Kidney epithelial cell (primary cell): ENCODE measurements at places on chromosomes 2 and 18.

DNA sequence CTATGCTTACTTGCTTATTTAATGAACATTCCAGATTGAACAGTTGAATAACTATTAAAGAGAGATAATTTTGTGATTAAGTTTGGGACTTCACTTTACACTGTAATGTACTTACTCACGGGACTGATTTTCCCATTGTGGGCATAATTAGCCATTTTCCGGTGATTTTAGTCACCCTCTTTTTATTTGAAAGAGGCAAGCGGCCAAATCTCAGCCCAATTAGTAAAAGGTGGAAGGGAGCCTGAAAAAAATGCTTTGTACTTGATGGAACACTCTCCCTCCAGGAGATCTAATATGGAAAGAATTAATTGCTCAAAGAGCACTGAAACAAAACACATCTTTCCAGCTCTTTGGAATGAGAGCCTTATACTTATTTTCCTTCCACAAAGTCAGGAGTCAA is 50.2 kb downstream of the CALCRL start:
- no peak for DNase-seq

GRCh38 chr2:55168221-55169154 is 63.6 kb downstream of the CLHC1 start:
- DNase-seq: no peak

DNA sequence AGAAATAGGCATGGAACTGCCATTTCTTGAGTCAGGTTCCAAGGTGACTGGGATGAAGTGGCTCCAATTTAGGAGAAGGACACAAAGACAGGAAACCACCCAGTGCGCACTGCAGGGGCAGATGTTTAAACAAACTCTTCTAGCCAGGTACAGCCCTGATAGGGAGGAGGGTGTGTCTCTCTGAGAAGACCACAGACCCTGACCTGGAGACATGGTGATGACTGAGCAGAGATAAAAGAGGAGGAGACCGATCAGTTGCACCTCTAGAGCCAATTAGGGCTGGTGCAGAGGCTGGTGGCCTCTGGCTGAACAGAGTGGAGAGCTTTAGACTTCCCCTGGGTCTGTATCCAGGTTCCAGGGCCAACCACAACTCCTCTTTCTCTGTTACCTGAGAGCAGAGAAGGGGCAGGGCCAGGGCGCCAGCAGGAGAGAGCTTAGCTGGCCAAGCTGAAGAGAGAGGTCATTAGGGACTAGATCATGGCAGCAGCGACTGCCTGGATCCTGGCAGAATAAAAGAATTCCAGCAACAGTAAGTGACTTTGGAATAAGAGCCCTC is 5.4 kb upstream of the SPOPL start:
- DNase-seq: no peak

- DNase-seq: no peak
These were observed 1699.3 kb upstream of the TMEFF2 start for GRCh38 chr2:193894081-193894480.

DNA sequence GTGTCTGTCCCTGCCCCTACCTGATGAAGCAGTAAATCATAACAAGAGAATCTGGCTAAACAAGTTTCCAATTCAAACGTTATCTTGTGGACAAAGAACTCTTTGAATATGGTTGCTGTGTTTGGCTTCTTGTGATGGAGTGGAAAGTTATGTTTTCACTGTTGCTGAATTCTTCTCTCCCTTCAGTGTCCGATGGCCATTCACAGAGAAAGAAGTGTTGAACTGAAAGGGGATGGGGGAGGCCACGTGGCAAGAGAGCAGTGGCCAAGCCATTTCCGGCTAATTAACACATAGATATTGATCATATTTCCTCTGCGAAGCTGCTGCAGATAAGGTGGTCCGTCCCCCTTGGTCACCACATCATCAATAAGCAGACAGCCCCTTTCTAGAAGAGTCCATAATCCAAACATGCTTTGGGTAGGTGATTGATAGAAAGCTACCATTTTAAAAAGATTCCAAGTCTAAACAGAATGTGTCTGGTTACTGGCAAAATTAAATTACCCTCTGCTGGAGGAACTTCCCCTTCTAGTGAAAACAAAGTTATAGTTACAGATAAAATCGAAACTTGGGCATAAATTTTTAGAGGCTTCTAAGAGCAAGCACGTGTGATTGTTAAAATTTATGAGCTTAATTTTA is 36.9 kb upstream of the FZD7 start:
- no peak for DNase-seq

DNA sequence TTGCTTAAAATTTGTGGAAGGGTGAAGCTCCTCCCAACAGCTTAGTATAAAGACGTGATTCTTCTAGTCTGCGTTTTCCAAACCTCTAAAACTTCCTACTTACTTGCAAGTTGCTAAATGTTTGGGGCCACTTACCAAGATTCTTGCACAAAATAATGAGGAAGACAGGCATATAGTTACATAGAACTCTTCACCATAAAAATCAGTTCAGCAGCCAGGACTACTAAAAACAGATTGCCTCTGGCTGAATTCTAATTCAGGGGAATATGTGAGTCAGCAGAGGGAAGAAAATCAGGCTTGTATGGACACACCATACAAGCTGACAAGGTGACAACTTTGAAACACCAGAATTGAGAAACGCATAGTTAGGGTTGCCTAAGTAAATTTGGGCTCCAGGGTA is 2.8 kb upstream of the PEX13 start:
- DNase-seq: no peak
